ENCODE measurements at places on chromosomes 1 and 21. TPM values are rescaled to one million over a fixed set of nuclear protein-coding genes. Genes with fewer than 3 reads are reported as not detected.

DNA sequence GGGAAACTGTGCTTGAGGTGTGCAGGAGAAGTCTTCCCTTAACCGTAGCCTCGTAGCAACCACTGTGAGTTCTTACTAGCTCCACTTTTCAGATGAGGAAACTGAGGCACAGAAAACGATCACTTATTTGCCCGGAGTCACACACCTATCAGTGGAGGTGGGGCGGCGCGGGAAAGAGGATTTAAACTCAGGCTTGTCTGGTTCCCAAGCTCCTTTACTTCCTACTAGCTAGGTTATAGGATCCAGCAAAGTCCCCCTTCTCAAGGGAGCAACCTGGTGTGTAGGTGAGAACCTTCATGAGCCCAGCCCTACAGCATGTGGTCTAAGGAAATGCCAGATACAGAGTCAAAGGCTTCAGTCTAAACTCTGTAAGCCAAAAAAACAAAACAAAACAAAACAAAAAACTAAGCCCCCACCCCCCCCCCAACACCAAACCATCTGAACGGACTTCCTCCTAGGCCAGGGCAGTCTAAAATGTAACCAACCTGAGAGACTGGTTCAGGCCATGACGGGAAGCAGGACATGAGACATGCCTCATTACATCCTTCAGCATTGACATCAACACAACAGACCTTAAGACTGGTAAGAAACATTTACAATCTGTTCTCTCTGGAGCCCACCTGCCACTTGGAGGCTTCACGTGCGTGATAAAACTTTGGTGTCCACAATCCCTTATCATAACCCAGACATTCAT, 709 bp upstream of the FBXO42 start:
- H3K27me3 ChIP-seq: no peaks in the 10 kb centered on the region
- peak overlapping the region; percentile 98 for H3K4me3 ChIP-seq
- H3K36me3 ChIP-seq: no peaks in the 10 kb centered on the region
- H3K4me1 ChIP-seq: peaks cover 14% of the 10 kb centered on the region
- no peak for DNase-seq

DNA sequence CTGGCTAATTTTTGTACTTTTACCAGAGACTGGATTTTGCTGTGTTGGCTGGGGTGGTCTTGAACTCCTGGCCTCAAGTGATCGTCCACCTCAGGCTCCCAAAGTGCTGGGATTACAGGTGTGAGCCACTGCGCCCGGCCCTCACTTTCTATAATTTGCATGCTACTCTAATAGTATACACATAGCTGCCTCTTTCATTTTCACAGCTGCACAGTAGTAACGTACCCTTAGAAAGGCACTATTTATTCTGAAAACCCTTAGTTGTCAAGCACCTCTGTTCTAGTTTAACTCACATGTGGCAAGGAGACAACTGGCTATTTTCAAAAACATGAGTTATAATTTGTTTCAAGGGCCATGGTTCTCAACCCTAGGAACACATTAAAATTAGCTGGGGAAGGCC, 17.2 kb downstream of the TPM3 start:
- peaks cover 26% of the 10 kb centered on the region for H3K36me3 ChIP-seq
- no peak for DNase-seq
- no peak overlapping the region for H3K27ac ChIP-seq
- no peaks in the 10 kb centered on the region for H3K27me3 ChIP-seq
- H3K4me3 ChIP-seq: no peak overlapping the region

GRCh38 chr1:218459878-218460711, 115.0 kb downstream of the TGFB2 start:
- H3K4me1 ChIP-seq: peaks cover 7% of the 10 kb centered on the region
- no peaks in the 10 kb centered on the region for H3K27me3 ChIP-seq
- no peak overlapping the region for H3K4me3 ChIP-seq
- no peaks in the 10 kb centered on the region for H3K36me3 ChIP-seq
- H3K27ac ChIP-seq: peak overlapping the region; percentile 76

DNA sequence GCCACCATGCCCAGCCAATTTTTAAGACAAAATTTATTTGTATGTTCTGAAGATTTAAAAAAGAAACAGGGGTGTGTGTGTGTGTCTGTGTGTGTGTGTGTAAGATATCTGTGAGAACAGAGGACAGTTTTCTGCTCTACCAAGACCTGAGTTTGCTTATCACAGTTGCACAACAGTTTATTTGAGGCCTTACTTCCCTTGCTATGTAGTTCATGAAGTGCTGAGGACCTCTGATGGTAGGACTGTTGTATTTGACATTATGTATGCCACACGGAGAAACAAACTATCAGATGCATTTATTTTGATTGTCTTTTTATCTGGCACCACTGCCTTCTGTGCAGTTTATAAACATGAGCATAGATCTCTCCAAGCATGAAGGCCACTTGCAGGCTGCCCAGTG, 355.2 kb downstream of the PBX1 start:
- H3K27me3 ChIP-seq: no peaks in the 10 kb centered on the region
- no peak overlapping the region for H3K27ac ChIP-seq
- no peaks in the 10 kb centered on the region for H3K4me1 ChIP-seq

Gene VHLL
- not detected for total RNA-seq

Gene MYCBP
- 10.9 TPM for total RNA-seq

All from tibial nerve (tissue), 4 donors.